ENCODE measurements at places on chromosomes 11 and 22.
A peak's percentile ranks its signal among the peaks of the same experiment; 100 is the strongest.

- no peak for DNase-seq
These were observed 278.4 kb upstream of the PDGFD start for GRCh38 chr11:104442321-104442720.

- no peak for DNase-seq
These were observed 22.0 kb downstream of the ST14 start for GRCh38 chr11:130181295-130182272.

- no peak for DNase-seq
These were observed 65.0 kb upstream of the TTC12 start for GRCh38 chr11:113249491-113249763.

DNA sequence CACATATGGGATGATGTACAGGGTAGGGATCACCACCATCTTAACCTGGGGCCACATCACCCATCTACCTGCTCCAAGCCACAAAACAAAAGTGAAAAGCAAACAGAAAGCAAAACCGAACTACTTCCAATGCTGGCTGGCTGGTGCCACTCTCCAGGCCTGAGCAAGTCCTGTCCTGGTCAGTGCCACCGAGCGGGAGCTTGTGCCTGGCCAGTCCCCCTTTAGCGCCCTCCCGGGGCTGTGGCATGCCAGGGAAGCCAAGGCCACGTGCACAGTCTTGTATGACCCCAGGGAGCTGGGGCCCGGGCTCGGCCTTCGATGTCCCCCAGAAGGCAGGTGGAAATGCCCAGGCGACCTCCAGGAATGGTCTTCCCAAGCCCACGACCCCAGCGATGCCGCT lies 17.9 kb upstream of the NAP1L4 start:
- DNase-seq: no peak

DNA sequence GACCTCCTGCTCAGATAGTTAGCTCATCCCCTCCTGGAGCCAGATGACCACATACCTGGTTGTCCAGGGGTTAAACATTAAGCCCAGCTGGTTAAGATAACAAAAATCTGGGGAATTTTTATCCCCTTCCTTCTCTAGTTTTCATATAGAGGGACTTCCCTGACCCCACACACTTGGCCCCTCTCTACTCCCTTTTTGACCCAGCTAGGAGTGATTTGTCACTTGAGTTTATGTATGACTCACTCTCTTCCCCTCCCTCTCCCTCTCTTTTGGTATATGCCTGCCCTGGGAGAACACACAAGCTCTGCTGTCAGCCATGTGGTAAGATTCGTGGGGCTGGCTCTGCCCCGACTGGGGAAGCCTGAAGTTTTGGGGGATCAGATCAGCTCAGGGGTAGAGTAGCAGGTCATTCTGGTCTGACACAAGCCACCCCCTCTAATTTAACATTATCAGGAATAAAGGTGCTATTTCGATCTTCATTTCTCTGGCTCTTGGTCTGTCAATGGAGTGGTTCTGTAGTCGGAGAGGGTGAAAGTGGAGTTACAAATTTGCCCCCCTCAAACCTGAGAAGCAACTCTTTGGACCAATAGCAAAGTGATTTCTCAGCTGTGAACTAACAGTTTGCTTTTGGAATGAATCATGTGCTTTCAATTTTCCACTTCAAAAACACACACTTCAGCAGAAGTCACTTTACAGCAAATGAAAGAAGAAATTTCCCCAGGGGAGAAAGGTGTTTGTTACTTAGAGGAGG lies 415.3 kb upstream of the CADM1 start:
- DNase-seq: no peak

GRCh38 chr22:48698618-48699017 lies 1129.1 kb downstream of the BRD1 start:
- no peak for DNase-seq

DNA sequence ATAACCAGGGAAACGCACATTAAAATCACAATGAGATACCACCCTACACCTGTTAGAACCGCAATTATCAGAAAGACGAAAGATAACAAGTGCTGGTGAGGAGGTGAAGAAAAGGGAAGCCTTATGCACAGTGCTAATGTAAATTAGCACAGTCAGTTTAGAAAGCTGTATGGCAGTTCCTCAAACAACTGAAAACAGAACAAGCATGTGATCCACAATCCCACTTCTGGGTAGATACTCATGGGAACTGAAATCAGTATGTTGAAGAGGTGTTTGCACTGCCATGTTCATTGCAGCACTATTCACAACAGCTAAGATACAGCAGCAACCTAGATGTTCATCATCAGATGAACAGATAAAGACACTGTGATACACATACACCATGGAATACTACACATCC lies 75.0 kb upstream of the CCND1 start:
- no peak for DNase-seq

DNA sequence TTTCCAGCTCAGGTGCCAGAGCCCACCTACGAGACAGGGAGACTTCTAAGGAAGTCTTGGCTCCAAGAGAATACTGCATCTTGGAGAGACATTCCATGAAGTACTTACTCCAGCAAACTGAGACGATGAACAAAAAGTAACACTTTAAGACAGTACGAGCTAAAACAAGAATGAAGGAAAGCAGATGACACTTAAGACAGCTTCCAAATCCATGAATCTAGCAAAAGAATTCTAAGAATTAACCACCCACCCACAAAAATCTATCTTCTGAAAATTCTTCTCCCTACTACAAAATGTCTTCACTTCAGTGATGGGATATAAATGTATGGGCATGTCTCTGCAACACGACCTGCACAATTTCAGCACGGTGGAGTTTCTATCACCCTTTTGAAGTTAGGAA lies 132.9 kb downstream of the C11orf58 start:
- no peak for DNase-seq

- DNase-seq: no peak
These were observed 90.5 kb downstream of the GALNT18 start for GRCh38 chr11:11531131-11531908.

DNA sequence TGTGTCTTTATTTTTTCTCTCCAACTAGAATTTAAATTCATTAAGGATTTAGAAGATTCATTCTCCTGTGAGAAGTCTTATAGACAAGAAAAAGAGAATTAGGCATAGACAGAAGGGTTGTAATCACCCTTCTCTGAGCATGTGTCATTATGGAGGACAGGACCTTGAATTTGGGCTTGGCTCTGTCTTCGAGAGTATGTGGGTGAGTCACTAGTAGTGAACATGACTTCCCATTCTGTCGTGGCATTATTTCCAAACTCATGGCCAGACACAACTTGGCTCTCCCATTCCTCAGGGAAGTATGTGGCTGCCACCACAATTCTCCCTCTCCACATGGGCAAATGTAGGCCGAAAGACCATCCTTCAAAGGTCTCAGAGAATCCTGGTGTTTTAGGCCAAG lies 14.3 kb upstream of the ANKK1 start:
- DNase-seq: no peak

DNA sequence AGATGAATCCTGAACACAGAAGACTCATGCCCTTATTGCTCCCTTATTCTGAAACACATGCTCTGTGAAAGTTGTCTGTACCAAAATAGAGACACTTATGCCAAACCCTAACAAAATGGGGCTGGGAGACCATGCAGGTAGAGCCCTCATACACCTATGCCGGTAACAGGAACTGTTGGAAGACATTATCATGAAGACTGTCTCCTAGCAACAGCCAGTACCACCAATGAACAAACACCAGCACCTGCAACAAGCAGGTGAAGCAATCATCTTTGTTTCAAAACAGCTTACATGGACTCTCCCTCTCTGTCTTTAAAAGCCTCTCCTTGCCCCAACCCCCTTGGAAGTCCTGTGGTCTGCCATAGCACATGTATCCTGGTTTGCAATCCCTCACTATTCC lies 17.2 kb downstream of the SLC5A4 start:
- no peak for DNase-seq

- no peak for DNase-seq
These were observed 72.6 kb downstream of the HIPK3 start for GRCh38 chr11:33329705-33330329.

- no peak for DNase-seq
These were observed 23.2 kb downstream of the CASP5 start for GRCh38 chr11:104999721-105000120.

GRCh38 chr22:23180893-23181720 lies 798 bp downstream of the BCR start:
- no peak for DNase-seq

GRCh38 chr11:35308157-35308556 lies 111.2 kb downstream of the SLC1A2 start:
- DNase-seq: no peak

GRCh38 chr11:110287537-110287936 lies 8.9 kb downstream of the RDX start:
- no peak for DNase-seq

DNA sequence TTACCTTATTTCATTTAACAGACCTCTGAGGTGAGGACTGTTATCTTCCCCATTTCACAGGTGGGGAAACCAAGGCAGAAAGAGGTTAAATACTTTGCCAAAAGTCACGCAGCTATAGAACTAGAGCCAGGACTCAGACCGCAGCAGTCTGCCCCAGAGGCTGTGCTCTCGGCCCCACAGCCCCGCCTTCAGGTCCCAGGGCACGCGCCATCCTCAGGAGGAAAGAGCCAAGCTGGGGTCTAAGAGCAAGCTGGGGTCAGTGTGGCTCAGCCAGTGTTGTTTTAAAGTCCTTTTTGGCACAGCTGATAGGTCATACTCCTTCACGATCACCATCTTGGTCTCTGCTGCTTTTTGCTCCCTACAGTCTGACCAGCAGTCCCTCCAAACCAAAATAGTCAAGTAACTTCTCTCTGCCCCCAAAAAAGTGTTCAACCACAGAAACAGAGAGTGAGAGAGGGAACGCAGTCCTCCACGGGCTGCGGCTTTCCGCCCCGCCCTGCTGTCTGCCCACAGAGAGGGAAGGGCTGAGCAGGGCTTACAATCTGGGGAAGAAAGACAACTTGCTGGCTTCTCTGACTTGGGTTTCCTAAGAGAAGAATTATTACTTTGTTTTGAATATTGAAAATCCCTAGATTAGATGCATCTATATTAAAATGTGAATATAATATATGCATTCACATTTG lies 137.2 kb upstream of the OPCML start:
- DNase-seq: no peak

DNA sequence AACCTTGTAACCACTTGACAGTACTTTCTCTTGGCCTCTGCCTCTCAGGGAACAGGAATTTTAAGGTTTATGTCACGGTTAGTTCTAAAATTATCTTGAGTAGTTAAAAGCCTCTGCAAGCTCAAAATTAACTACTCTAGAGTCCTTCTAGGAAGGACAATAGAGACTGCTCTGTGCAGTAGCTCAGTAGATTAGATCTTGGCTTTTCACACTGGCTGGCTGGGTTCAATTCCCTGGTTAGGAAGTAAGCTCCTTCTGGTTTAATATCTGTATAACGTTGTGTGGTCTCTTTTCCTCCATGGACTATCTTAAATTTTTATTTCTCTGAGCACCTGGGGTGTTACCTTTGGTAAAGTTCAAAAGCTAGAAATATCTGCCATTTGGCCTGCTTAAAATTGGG lies 109.2 kb downstream of the AASDHPPT start:
- no peak for DNase-seq

GRCh38 chr11:114921697-114922096 lies 243.4 kb downstream of the NXPE2 start:
- DNase-seq: no peak

GRCh38 chr11:128394431-128395089 lies 192.8 kb downstream of the ETS1 start:
- no peak for DNase-seq

GRCh38 chr11:65181569-65182257 lies at the start of gene CAPN1:
CAPN1 (plus strand) TSS chr11:65181928; CDS start chr11:65182702, 774 bp downstream.
- DNase-seq: peak; percentile 14

GRCh38 chr22:29795663-29796062 lies 28.5 kb downstream of the UQCR10 start:
- DNase-seq: no peak

DNA sequence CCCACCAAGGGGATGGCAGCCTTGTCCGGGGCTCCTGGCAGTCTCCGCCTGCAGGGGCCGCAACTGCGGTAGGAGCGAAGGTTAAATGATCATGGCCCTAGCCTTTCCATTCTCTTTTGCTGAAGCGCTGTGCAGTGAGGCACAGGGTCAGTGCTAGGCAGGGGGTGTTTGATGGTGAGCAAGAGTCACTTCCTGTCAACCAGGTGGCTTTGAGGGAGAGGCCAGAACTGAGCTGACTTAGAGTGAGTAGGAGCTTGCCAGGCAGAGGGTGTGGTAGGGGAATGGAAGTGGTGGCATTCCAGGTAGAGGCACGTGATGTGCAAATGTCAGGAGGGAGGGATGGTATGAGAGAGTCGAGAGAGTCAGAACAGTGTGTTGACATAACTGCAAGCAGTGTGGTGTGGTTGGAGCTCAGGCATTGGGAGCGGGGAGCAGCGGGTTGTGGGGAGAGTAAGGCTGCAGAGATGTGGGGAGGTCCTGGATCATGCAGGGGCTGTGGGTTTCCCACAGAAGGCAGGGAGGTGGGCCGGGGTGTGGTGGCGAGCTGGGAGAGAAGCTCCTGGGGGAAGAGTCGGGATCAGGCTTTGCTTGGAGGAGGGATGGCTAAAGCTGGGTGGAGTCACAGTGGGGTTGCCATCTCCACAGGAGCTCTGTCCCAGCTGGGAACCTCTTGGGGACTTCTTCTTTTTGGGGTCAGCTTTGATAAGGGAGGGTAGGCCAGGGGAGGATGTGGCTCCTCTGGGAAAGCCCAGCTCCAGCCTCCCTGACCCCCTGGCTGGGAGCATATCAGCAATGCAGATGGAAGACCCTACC lies 33.3 kb downstream of the AMPD3 start:
- DNase-seq: no peak

GRCh38 chr11:69297787-69298266 lies 3.9 kb downstream of the MYEOV start:
- no peak for DNase-seq

DNA sequence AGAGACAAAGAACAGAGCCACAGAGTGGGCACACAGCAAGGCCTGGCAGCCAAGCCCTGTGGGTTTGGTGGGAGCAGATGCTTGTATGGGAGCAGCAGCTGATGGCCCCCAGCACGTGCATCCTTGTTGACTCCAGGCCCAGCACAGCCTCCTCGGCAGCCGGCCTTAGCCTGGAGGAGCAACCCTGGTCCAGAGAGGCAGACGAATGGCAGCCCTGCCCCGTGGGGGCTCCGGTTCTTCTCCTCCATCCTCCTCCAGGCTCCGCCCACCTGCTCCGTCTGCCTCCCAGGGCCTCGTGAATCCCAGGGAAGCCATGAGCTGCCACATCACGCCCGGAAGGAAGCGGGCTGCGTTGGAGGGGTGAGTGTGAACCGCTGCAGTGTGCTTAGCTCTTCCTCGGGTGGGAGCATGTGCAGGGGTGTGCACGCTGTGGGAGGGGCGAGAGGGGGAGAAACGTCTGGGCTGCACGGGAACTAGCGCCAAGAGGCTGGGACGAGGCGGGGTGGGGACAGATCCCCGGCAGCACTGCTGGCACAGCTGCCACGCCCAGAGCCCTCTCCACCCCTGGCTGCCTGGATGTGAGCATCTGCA lies 36.3 kb upstream of the JAM3 start:
- no peak for DNase-seq

- DNase-seq: no peak
These were observed 14.4 kb downstream of the YWHAH start for GRCh38 chr22:31958625-31959239.

DNA sequence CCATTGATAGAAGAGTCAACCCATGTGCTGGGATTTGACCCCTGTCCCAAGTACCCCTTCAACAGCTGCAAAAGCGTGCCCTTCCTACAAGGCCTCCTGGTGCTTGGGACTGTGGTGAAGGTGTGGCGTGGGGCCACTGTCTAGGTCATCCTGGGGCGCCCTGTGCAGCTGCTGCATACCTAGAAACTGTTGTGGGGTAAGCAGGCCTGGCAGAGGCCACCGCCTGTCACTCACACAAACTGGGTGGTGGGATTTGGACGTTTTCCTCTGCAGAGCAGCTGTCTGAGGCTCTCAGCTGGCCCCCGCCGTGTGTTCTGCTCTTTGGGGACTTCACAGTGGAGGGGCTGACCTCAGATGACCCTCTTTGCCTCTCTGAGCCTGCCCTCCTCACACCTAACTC lies 69.7 kb downstream of the SCN3B start:
- no peak for DNase-seq

- no peak for DNase-seq
These were observed 102.6 kb downstream of the PLEKHA7 start for GRCh38 chr11:16911658-16912057.

Data from activated CD8-positive, alpha-beta memory T cell treated with anti-CD3 and anti-CD28 coated beads for 1 hour (primary cell).